ENCODE measurements at places on chromosomes 11 and 22.

GRCh38 chr11:130652671-130653335 lies 204.4 kb downstream of the ADAMTS15 start:
- DNase-seq = no peak

- no peak for DNase-seq
Observed at GRCh38 chr22:42816336-42816735, 40.7 kb downstream of the ARFGAP3 start.

DNA sequence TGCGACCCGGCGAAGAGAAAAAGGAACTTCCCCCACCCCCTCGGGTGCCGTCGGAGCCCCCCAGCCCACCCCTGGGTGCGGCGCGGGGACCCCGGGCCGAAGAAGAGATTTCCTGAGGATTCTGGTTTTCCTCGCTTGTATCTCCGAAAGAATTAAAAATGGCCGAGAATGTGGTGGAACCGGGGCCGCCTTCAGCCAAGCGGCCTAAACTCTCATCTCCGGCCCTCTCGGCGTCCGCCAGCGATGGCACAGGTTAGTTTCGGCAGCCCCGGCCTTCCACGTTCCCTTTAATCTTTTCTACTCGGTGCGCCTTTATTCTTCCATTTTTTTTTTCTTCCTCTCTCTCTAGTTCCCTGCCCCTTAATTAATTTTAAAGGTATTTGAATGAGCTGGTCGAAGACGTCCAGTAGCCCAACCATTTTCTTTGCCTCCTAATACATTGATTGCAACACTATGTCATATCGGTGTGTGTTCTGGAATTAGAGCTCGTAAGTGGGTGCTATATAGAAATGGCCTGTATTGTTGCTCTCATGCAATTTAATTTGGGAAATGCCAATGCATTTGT lies 537 bp downstream of the EP300 start:
- no peak for DNase-seq

- DNase-seq = no peak
Observed at GRCh38 chr11:110431674-110432073, 1.9 kb downstream of the FDX1 start.

DNA sequence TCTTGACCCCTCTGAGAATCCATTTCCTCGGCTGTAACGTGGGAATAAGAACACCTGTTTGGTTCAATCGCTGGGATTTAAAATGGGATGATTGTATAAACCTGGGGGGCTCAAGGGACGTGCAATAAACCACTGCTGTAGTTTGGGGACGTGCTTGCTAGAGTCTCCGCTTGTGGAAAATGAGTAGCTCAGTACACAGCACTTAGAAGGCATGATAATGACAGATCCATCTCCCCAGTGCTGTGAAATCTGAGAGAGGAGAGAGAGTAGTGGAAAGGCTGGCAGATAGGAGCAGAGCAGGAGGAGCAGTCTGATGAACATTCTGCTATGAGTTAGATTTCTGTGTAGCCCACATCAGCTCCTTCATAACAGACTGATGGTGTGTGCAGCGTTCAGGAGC lies 256.5 kb downstream of the MN1 start:
- no peak for DNase-seq

DNA sequence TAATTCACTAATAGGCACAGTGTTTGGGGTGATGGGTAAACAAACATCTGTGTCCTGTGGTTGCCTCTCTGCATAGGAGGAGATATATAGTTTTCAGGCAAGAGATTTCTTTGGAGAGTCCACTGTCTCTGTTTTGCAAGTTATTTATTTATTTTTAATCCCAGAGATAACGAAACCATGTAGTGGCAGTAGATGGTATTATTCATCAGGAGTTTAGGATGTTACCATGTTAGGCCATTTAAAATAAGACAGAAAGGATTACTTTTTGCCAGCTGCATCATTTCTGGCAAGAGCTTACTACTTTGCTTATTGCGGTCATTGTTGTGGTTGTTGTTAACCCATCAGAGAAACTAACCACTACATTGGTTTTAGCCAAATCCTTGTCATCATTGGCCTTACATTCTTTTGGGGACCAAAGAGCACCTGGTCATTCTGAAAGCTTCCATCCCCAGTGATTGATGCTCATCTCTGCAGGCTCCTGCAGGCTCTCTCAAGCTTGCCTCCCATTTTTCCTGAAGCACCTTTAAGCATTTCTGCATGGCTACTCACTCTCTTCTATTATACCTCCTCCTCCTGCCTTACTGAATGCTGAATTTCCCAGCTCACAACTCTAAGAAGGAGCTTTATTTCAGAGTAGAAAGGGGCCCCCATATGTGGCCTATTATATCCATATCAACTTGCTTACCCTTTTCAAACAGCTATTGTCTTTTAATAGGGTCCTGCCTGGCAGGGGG lies 84.4 kb downstream of the CSTPP1 start:
- no peak for DNase-seq

- no peak for DNase-seq
Observed at GRCh38 chr22:42922374-42923191, 65.5 kb upstream of the ARFGAP3 start.

GRCh38 chr11:81989093-81989492 lies 744.6 kb downstream of the FAM181B start:
- no peak for DNase-seq

DNA sequence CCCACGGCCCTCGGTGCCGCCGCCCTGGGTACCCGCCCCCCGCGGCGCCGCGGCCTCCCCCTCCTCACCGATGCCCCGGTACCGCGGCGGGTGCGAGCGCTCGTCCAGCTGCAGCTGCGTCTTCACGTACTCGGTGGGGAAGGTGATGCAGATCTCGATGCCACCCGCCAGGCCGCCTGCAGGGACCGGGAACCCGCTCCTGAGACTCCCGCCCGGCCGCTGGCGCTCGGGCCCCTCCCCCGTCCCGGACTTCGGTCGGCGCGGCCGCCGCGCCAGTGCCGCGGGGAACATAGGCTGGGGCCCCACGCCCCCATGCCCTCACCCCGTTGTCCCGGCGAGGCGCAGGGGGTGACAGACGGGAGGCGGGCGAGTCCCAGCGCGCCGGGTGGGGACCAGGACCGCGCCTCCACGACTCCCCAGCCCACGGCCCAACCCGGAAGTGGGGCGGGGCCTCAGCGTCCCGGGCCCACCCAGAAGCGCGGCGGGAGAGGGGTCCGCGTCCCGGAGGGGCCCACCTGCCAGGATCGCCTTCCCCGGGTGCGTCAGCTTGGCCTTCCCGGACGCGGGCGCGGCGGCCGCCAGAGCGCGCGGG lies 375 bp downstream of the SLC25A1 start:
- no peak for DNase-seq

GRCh38 chr11:129324533-129325175 lies 51.0 kb upstream of the BARX2 start:
- DNase-seq = no peak

DNA sequence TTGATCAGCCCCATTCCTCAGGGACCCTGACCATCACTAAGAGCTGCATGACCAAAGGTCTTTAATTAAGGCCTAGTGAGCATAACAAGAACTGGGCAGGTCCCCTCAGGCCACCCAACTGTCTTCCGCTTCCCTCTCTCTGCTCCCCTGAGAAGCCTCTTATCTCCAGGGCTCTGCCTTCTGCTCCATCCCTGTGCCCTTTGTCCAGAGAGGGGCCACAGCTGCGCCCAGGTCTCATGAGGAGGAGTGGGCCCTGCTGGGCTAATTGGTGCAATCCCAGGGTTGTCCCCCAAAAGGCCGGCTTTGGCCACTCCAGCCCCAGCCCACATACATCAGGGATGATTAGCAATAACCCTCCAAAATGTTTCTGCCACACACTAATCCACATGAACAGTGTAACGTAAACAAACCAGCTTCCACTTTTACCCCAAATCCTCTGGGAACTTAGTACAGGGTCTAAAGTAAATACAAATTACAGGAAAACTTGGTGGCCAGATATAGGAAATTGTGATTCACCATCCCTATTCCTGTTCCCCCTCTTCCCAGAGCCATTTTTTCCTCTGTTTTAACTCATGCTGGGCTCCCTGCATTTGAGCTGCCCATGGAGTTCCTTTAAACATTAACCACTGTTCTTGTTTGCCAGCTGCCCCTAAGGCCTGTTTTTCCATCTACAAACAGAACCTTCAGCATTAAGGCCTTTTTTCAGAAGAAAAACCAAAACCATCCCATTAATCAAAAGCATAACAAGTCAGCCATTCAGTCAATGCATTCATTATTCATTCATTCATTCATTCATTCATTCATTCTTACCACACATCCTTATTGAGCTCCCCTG lies 34.6 kb upstream of the CAVIN3 start:
- DNase-seq = no peak

DNA sequence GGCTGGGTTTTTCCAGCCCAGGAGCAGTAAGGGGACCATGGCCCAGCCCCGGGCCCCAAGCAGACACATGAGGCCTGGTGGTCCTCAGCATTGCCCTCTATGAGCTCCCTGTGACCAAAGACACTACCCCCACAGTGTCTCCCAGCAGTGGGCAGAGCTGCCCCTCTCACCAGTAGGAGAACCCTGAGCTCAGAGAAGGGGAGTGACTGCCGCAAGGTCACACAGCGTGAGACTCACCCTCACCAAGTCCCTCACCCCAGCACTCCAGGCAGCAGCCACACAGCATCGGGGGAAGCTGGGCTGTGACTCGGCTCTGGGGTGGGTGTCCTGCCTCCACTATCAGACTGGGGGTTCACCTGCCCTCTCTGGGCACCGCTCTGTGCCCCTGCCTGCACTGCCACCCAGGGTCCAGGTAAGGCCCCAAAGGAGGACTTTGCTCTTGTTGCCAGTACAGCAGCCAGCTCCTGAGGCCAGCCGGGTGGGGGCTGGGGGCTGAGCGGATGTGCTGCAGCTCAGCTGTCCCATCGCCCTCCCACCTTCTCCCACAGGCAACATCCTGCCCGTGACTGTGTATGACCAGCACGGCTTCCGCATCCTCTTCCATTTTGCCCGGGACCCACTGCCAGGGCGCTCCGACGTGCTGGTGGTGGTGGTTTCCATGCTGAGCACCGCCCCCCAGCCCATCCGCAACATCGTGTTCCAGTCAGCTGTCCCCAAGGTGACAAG lies 7.9 kb upstream of the SH3BP1 start:
- no peak for DNase-seq

DNA sequence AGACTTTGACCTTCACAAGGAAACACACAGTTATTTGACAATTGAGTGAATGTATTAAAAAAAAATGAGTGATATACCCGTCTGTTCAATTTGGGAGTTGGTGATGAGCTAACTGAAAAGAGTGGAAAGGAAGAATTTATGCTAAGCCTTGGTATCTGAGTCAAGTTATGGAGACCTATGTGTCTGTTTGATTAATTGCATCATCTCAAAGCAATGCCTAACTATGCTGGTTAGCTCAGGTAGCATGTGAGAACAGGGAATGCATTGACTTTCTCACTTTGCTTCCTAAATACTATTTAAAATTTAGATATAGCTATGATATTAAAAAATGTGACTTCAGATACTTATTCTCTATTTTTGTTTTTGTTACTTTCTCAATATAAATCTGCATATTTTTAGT lies 110.5 kb downstream of the DDX10 start:
- no peak for DNase-seq

- no peak for DNase-seq
Observed at GRCh38 chr11:68009391-68010089, 587 bp upstream of the ALDH3B1 start.

- DNase-seq = no peak
Observed at GRCh38 chr11:120139316-120140069, 1.6 kb upstream of the TRIM29 start.

GRCh38 chr22:49528420-49528720 lies 299.3 kb downstream of the BRD1 start:
- DNase-seq = no peak

- DNase-seq = no peak
Observed at GRCh38 chr11:123505546-123506299, 75.7 kb downstream of the GRAMD1B start.

GRCh38 chr11:109486129-109486528 lies 64.1 kb downstream of the C11orf87 start:
- no peak for DNase-seq

- DNase-seq = no peak
Observed at GRCh38 chr11:105635466-105635865, 25.6 kb downstream of the GRIA4 start.

DNA sequence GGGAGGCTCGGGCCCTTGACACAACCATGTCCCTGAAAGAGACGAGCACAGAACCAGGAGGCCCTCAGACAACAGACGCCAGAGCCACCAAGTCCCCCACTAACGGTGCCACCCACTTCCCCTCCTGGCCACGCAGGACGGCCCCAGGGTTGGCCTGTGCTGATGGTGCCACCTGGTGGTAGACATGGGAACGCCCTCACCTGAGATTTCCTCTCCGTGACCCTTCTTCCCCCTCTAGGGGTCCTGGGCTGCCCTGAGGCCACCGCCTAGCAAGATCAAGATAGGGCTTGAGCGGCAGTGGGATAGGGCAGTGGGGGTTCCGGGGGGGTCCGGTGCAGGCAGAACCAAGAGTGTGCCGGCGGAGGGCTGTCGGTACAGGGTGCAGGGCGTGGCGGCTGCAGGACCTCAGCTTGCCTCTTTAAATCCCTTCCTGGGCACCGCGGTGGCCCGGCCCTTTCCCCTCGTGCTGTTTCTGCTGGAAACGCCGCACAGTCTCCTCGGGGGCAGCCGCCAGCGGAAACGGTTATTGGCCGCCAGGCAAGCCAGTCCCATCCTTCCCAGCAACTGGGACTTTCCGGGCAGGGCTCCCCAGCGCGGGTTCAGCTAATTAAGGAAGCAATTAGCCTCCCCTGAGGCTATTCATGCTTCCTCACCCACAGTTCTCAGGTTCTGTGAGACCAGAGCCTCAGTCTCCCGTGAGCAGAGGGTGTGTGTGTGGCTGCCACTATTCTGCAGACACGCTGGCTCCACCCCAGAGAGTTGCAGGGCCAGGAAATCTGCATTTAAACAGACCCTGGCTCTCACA lies 5.5 kb upstream of the NFAM1 start:
- DNase-seq = no peak

GRCh38 chr11:9276571-9276970 lies 11.4 kb upstream of the DENND5A start:
- no peak for DNase-seq

DNA sequence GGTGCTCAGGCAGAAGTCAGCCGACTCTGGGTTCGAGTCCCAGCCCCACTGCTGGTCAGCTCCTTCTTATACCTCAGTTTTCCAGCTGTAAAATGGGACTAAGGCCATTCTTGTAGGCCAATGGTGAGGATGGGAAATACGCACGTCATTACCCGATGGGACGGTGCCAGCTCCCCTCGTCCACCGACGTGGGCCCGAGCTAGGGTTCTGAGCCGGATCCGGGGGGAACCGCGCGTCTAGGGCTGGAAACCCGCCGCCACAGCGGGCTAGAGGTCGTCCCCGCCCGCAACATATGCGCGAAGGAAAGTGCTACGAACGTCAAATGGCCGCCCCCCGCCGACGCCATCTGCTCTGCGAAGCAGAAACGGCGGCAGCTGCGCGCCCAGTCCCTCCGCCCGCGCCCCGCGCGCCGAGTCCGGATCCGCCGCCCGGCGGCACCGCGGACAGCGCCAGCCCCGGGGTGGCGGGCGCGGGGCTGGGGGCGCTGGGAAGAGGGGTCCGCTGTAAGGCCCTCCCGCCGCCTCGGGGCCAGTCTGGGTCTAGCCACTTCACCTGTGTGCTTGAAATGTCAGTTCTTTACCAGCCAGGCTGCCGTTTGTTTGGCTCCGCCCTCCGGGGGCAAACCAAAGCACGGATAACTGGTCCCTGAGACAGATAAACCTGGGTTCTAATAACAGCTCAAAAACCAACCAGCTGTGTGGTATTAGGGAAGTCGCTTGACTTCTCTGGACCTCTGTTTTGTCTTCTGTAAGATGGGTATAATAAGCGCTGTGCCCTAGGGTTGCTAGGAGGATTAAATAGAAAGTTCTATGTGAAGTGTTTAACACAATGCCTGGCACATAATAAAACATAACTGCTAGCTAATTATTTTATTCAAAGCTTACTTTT lies 103.5 kb upstream of the RCN1 start:
- no peak for DNase-seq
